ENCODE measurements at places on chromosomes 3 and 15.
A peak's percentile ranks its signal among the peaks of the same experiment; 100 is the strongest.

- H3K4me3 ChIP-seq: no peak overlapping the region
- H3K27ac ChIP-seq: no peak overlapping the region
- no peak for DNase-seq
- H3K27me3 ChIP-seq: no peaks in the 10 kb centered on the region
- H3K36me3 ChIP-seq: peaks cover 62% of the 10 kb centered on the region
Observed at GRCh38 chr15:34914317-34914716, 55.2 kb downstream of the AQR start.

- H3K36me3 ChIP-seq: no peaks in the 10 kb centered on the region
- no peak overlapping the region for H3K27ac ChIP-seq
- no peak for DNase-seq
- H3K27me3 ChIP-seq: peaks cover 7% of the 10 kb centered on the region
- H3K4me3 ChIP-seq: no peak overlapping the region
- H3K4me1 ChIP-seq: no peaks in the 10 kb centered on the region
Observed at GRCh38 chr15:71003319-71003718, 110.7 kb downstream of the LRRC49 start.

DNA sequence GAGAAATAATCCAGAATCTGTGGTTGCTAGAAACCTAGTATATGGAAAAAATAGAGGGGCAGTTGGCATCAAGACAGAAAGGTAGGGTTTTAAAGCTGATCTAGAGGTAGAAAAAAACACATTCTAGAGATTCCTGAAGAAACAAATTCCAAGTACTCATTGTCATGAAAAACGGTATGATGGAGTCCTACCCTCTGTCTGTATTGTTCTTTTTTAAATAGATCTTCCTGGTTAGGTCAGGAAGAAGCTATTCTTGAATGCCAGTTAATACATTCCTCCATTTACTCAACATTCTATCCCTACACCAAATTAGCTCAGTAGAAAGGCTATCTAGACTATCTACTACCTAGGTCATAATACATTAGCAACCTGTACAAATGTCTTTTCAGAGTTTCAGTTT is 364.7 kb downstream of the FHIT start:
- H3K4me3 ChIP-seq: no peak overlapping the region
- H3K36me3 ChIP-seq: no peaks in the 10 kb centered on the region
- H3K4me1 ChIP-seq: no peaks in the 10 kb centered on the region

GRCh38 chr15:96746665-96747064 is 416.2 kb downstream of the NR2F2 start:
- no peak for DNase-seq
- H3K4me1 ChIP-seq: no peaks in the 10 kb centered on the region
- no peak overlapping the region for H3K4me3 ChIP-seq
- no peaks in the 10 kb centered on the region for H3K36me3 ChIP-seq
- no peaks in the 10 kb centered on the region for H3K27me3 ChIP-seq

DNA sequence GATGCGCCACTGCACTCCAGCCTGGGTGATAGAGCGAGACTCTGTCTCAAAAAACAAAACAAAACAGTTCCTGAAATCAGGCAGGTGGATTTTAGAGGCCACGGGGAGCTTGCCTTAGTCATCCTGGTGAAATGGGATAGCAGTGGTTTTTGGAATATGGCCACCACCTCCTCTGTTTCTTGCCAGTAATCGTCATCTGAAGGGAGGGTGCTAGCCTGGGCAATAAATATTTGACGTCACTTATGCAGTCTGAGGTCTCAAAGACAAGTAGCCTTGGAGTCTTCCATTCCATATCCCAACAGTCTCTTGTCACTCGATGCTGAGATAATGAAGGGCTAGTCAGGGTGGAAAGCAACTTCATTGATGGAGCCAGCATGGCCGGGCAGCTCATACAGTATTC is 55.2 kb downstream of the KCNAB1 start:
- H3K36me3 ChIP-seq: no peaks in the 10 kb centered on the region
- H3K4me3 ChIP-seq: no peak overlapping the region
- H3K27ac ChIP-seq: no peak overlapping the region
- no peak for DNase-seq

GRCh38 chr3:161035711-161036110 is 69.4 kb downstream of the B3GALNT1 start:
- no peak overlapping the region for H3K4me3 ChIP-seq
- no peak for DNase-seq
- no peak overlapping the region for H3K27ac ChIP-seq
- H3K4me1 ChIP-seq: peaks cover 15% of the 10 kb centered on the region
- peaks cover 5% of the 10 kb centered on the region for H3K36me3 ChIP-seq
- H3K27me3 ChIP-seq: no peaks in the 10 kb centered on the region

DNA sequence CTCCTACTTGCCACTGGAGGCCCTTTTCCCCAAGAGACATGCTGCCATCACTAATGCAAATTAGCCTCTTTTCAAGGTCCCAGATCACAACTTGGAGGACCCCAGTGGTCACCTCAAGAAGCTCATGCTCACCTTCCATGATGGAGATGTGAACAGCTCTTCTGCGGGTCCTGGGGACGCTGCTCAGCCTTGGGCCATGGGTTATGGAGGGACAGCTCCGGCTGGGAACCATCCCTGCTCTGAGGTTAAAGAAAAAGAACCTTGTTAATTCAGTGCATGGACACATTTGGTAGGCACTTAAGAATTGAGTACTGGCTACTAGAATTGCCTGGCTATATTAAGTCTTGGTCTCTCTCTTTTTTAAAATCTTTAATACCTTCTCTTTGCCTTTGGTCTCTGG is 56.8 kb downstream of the WDR76 start:
- peaks cover 36% of the 10 kb centered on the region for H3K36me3 ChIP-seq
- DNase-seq: no peak
- no peaks in the 10 kb centered on the region for H3K27me3 ChIP-seq
- H3K4me3 ChIP-seq: no peak overlapping the region
- H3K4me1 ChIP-seq: peaks cover 3% of the 10 kb centered on the region
- H3K27ac ChIP-seq: no peak overlapping the region

- DNase-seq: no peak
- H3K36me3 ChIP-seq: no peaks in the 10 kb centered on the region
- no peak overlapping the region for H3K27ac ChIP-seq
- H3K4me3 ChIP-seq: no peak overlapping the region
Observed at GRCh38 chr3:117524890-117525289, 815.3 kb downstream of the TUSC7 start.

GRCh38 chr3:130686833-130687232 is 59.8 kb downstream of the PIK3R4 start:
- no peaks in the 10 kb centered on the region for H3K27me3 ChIP-seq
- H3K4me1 ChIP-seq: peaks cover 20% of the 10 kb centered on the region
- H3K27ac ChIP-seq: no peak overlapping the region
- peaks cover 59% of the 10 kb centered on the region for H3K36me3 ChIP-seq
- no peak overlapping the region for H3K4me3 ChIP-seq
- no peak for DNase-seq

GRCh38 chr15:31328969-31329639 is 2.5 kb downstream of the KLF13 start:
- DNase-seq: no peak
- peaks cover 57% of the 10 kb centered on the region for H3K4me1 ChIP-seq
- no peaks in the 10 kb centered on the region for H3K27me3 ChIP-seq
- peak overlapping the region; percentile 91 for H3K27ac ChIP-seq
- peaks cover 39% of the 10 kb centered on the region for H3K36me3 ChIP-seq

DNA sequence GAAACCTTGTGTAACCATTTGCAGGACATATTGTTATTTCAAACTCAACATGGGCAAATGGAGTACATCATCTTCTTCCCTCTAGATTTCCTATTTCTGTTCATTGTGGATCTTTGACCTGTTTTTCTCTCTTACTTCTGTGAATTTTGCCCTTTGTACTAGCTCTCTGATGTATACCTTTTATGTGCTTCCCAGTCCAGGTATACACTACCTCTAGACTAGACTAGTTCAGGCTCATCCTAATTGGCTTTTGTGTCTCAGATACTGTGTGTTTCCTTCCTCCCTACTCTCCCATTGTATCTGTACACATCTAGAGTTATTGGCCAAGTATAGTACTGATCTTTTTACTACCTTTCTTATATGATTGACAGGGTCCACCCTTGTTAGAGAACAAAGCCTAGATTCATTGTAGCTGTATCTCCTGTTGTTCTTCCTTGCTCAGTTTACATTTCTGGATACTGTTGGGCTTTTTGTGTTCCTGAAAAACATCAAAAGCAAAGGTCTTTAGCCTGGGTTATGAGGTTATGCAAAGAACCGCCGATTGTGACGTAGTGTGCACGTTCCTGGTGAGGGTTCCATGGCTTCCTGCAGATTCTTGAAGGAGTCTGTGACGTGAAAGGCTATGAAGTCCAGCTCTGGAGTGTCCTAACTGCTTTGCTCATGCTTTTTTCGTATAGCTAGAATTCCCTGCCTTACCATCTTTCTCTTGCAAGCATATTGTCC is 167.4 kb downstream of the KLHL25 start:
- H3K36me3 ChIP-seq: peaks cover 54% of the 10 kb centered on the region
- peaks cover 68% of the 10 kb centered on the region for H3K4me1 ChIP-seq
- no peak for DNase-seq
- H3K27me3 ChIP-seq: no peaks in the 10 kb centered on the region

DNA sequence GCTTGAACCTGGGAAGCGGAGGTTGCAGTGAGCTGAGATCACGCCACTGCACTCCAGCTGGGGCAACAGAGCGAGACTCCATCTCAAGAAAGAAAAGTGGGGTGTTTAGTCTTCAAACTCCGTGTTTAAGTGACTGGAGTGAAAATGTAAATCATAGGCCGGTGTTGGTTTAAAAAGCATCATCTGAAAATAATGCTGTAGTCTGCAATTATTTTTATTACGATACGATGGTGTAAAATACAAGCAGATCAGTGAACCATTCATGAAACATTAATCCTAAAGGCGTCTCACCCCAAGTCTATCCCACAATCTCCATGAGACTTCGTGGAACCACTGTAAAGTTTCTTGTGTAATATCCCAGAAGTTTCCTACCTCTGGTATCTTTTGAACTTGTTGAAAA is 6.3 kb downstream of the CTNNB1 start:
- no peaks in the 10 kb centered on the region for H3K27me3 ChIP-seq
- no peak overlapping the region for H3K27ac ChIP-seq
- H3K4me1 ChIP-seq: peaks cover 65% of the 10 kb centered on the region
- H3K36me3 ChIP-seq: peaks cover 58% of the 10 kb centered on the region
- DNase-seq: no peak
- H3K4me3 ChIP-seq: no peak overlapping the region

DNA sequence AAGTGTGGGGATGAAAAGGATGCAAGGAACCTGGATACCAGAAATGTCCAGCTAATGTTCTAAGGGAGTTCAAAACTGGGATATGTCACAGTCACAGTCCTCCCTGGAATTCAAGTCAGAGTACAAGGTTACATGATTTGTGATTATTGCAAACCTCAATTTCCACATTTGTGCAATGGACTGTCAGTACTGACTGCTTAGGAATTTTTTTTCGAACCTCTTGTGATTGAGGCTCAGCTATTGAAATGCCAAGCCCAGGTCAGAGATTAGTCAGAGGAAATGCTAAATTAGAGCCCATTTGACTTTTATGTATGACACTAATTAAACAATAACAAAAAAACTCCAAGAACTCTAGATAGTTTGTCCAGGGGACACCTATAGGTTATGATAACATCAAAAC is 210.2 kb downstream of the THSD4 start:
- H3K36me3 ChIP-seq: no peaks in the 10 kb centered on the region
- no peak overlapping the region for H3K4me3 ChIP-seq
- H3K4me1 ChIP-seq: peaks cover 10% of the 10 kb centered on the region
- DNase-seq: no peak
- H3K27ac ChIP-seq: no peak overlapping the region

DNA sequence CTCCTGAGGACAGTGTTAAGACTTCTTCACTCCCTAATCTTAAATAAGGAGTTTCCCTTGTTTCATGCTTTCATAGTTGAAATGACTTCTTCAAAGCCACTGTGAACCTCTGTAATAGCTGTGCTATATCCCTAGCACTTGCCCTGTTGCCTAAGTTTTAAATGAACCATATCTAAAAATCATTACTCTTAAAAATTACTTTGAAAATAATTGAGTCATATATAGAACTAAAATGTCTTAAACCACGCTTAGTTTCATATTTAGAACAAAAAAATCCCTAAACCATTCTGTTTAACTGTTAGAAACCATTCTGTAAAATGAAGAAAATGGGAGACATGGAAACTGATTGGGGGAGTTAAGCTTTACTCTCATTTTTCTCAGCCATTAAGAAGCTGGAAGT is 29.8 kb downstream of the DNAJC19 start:
- H3K36me3 ChIP-seq: peaks cover 81% of the 10 kb centered on the region
- DNase-seq: no peak
- H3K4me1 ChIP-seq: peaks cover 10% of the 10 kb centered on the region
- H3K27ac ChIP-seq: peak overlapping the region; percentile 64
- no peak overlapping the region for H3K4me3 ChIP-seq

- H3K4me3 ChIP-seq: no peak overlapping the region
- peaks cover 7% of the 10 kb centered on the region for H3K4me1 ChIP-seq
- H3K27ac ChIP-seq: no peak overlapping the region
- H3K36me3 ChIP-seq: no peaks in the 10 kb centered on the region
Observed at GRCh38 chr15:66922608-66923007, 142.8 kb upstream of the SMAD3 start.

DNA sequence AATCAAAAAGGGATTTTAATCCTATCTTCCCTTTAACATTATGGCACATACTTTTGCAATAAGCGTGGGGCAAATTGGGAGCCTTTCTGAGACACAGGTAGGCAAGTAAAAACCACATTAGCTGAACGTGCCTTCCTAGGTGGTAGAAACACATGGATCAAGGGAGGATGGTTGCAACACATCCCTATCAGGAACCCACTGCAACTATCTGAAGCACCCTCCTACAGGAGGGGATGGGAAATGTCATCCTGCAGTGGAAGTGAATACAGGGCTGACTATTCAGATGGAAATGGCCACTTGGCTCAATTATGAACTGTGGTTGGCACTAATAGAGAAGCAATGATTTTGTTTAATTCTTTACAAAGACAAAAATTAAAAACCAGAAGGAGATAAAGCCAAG is 826.3 kb downstream of the FHIT start:
- H3K4me3 ChIP-seq: no peak overlapping the region
- H3K4me1 ChIP-seq: peaks cover 3% of the 10 kb centered on the region
- DNase-seq: no peak
- H3K27me3 ChIP-seq: no peaks in the 10 kb centered on the region

GRCh38 chr3:77873598-77873997 is 833.7 kb downstream of the ROBO2 start:
- no peaks in the 10 kb centered on the region for H3K27me3 ChIP-seq
- no peak overlapping the region for H3K27ac ChIP-seq
- H3K36me3 ChIP-seq: no peaks in the 10 kb centered on the region
- H3K4me3 ChIP-seq: no peak overlapping the region
- DNase-seq: no peak
